A172 (cell line): ENCODE measurements at places on chromosomes 1 and 21.

DNA sequence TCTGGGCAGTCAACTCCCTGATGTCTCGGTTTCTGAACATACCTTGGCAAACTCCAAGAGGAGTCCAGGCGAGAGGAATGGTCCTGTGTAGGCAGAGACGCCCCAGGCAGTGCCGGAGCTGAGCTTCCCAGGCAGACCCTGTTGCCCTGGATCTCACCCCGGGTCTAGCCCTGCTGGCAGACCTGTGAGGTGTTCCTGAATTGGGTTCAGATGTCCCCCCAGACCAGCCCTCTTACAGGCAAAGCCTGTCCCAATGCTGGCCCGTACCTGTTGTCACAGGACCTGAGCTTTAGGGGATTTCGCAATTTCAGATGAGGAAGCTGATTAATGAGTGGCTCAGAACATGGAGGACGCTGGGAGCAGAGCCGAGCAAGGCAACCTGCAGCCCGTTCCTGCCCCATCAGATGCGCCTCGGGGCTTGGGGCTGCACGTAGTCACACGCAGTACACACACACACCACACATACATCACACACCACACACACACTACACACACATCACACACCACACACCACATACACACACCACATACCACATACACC, 38.5 kb upstream of the PDE9A start:
- no peak for DNase-seq

GRCh38 chr1:53769780-53770179, 30.8 kb upstream of the GLIS1 start:
- no peak for DNase-seq

GRCh38 chr1:243596431-243597062, 253.5 kb downstream of the AKT3 start:
- peak; percentile 82 for DNase-seq

DNA sequence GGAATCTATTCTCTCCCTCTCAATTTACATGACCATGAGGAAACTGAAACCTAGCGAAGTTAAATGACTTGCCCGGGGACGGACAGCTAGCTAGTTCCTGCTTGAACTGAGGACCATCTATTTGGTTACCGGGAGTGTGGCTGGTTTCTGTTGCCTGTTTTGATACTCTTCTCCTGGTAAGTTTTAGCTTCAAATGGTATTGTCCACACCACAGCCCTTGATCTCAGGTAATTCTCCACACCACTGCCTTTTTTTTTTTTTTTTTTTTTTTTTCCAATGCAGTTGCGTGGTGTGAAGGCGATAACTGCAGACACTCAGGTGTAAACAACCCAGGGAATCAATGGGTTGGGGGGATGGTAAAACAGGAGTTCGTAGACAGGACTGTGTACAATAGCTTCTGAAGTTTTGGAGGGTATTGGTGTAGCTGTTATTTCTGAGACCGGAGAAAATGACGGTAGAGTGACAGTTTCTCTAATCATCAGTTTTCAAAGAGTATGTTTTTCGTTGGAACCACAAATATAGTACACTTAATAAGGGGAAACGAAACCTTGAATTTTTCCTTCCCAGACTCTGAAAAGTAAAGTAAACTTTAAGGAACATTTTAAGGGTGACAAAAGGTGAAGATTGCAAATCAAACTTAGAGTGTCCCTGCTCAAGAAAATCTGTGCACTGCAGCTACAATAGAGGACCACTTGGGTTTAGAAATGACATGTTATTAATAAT, 125.3 kb upstream of the CACYBP start:
- DNase-seq: no peak

- no peak for DNase-seq
Observed at GRCh38 chr1:116806245-116806644, 52.0 kb downstream of the CD2 start.

- DNase-seq: no peak
Observed at GRCh38 chr1:54570161-54570560, 22.1 kb downstream of the ACOT11 start.

DNA sequence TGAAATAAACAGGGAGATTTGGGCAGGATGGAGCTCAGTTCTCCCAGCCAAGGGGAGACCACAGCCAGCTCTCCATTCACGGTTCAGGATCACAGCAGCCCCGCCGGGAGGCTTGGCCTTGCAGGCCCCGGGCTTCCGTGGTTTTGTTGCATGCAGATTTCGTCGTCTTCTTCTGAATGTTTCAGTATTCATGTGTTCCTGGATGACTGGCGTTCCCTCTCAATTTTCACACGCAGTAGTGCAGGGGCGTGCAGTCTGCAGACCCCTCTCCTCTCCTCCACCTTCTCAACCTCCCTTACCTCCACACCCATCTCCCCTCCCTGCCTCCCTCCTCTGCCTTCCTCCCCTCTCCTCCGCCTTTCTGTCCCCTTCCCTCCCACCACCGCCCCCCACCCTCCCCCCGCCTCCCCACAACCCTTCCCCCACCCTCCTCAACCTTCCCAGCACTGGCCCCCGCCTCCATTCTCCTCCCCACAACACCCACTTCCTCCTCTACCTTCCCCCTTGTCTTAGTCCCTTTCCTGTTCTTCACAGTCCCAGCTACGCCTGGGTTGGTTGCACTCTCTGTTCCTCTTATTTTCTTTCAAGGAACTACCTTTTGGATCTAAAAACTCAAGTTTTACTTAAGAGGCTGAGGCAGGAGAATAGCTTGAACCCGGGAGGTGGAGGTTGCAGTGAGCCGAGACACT, 8.4 kb upstream of the SLC19A1 start:
- no peak for DNase-seq

DNA sequence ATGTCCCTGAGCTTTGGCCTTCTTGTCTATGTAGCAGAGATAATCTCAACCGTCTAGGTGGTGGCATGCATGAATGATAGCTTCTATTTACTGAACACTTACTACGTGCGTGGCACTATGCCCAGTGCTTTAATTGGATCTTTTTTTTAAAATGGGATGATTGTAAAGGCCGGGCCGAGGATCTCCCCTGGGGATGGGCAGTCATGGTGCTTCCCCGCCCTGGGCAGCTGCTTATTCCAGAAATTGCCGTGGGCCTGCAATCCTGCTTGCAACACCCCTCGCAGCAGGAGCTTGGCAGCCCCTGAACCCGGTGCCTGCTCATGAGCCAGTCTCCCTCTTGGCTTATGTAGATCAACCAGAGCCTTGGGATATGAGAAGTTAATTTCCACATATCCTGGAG, 360.7 kb downstream of the CAMTA1 start:
- DNase-seq: no peak

GRCh38 chr21:33080776-33081175, 10.8 kb downstream of the OLIG1 start:
- DNase-seq: no peak

DNA sequence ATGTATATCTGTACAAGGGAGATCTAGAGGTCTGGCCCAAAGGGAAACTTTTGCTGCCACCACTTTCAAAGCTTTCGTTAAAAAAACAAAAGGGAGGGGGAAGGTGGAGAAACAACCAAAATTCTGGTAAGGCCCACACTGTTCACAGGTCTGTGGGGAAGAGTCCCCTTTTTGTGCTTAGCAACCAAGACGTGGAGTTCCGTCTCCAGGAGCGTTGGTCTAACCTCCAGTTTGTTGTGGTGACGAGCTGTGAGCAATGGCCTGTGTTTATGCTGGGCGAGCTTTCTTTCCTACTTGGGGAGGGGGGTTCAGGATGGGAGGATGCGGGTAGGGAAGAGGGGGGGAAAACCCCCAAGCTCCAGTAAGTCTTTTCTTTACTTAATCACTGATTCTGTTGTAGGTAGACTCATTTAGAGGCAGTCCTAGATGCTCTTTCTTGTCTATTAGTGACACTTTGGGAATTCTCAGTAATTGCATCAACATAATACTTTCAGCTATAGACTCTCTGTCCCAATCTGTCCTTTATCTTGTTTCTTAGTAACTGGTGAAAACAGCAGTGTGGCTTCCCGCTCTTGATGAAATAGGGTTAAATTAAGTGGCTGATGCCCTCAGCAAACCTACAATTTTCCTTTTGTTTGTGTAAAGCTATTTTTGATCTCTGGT, 1.5 kb downstream of the HIPK1 start:
- DNase-seq: no peak

DNA sequence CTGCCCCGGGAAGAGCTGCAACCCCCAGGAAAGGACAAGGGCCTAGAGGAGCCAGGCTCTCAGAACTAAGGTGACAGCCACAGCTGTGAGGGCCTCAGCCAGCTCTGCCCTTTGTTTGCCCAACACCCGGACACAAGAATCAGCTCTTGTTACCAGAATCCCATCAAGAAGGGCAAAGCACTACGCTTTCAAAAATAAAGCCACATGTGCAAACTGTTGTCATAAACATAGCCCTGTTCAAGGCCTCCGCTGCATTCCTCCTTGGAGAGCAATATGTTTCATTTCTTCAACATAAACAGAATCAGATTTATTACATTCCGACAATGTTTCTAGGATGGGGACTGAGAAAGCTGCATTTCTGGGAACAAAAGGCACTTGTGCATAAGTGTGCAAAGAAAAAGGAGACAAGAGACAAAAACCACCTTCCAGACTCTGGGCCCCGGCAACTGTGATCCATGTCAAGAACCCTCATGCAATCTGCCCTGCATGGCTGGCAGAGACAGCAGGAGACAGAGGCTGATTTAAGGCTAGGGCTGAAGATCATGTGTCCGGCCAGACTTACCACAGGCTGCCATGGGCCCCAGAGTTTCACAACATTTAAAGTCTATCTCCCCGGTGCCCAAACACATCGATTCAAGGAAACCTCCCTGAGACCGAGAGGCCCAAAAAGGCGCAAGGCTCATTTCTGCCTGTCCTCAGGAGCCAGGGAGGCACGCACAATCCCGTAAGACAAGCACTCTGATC, 71.0 kb downstream of the SSBP3 start:
- no peak for DNase-seq

- DNase-seq: no peak
Observed at GRCh38 chr1:64679177-64679576, 65.7 kb upstream of the RAVER2 start.

DNA sequence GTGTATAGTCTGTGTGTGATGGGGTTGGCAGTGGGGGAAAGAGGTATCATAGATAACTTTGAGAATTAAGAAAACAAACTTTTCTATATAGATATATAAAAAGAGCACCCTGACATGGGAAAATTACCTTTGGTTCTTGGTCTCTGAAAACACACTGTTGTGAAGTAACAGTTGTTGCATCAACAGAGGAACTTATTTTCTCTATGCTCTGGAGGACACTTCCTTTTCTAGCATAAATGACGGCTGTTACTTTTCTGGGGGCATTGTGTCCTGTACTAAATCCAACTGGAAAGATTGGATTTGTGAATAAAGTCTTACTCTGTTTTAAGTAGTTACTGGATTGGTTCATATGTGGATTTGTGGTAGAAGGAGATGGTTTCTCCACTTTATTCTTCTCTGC, 12.6 kb downstream of the LRIF1 start:
- DNase-seq: no peak

- DNase-seq: no peak
Observed at GRCh38 chr1:74818661-74819456, 85.9 kb downstream of the TYW3 start.

DNA sequence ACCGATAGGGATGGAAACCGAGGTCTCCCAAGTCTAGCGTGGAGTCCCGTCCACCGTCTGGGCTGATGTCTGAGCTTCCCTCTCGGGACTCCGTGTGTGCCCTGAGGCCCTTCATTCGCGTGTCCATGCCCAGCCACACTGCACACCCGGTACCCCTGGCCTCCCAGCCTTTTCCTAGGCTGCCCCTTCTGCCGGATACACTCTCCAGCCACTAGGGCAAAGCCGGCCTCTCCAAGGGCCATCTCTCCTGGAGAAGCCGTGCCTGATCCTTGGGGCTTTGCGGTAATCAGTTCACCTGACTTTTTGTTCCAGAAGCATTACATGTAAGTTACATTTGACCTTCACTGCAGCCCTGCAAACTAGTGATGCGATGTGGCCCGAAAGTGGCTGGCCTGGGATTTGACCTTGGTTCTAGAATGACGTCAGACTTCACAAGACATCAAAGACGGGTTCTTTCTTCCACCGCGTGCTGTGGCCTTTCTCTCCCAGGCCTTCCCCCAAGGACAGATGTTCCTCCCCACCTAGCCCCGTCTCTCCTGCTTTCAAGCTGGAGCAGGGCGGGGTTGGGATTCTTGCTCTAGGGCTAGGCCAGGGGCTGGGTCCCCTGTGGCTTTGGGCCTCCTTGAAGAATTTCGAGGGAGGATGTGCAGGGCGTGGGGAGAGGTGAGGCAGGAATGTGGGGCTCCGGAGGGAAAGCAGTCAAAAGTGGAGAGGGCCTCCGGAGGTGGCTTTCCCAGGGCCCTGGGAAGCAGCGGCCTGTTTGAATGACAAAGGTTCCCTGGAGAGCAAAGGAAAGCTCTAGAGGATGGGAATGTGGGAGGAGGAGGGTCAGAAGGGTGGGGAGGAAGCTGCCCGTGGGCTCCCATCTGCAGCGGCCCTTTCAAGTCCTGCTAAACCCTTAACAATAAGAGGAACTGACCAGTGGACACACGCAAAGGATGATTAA, 49.7 kb upstream of the SLC2A1 start:
- DNase-seq: no peak

DNA sequence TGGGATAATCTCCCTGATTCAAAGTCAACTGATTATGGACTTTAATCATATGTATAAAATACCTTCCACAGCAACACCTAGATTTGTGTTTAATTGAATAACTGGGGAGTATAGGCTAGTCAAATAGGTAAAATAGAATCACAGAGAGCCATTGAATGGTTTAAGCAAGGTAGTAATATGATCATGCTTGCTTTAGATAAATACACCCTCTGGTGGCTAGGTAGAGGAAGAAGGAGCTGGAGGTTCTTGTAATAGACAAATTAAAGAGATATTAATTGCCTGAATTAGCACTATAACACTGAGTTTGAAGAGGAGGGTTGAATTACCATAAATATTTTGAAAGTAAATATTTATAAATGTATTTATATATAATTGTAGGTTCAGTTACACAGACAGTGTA, 40.3 kb downstream of the DIRAS3 start:
- DNase-seq: peak; percentile 19

- no peak for DNase-seq
Observed at GRCh38 chr1:156048663-156049258, 4.8 kb downstream of the UBQLN4 start.

- no peak for DNase-seq
Observed at GRCh38 chr1:38512789-38513188, 346.8 kb downstream of the RRAGC start.

- DNase-seq: no peak
Observed at GRCh38 chr1:218517459-218517858, 172.3 kb downstream of the TGFB2 start.

GRCh38 chr1:233897325-233898162, 6.9 kb upstream of the SLC35F3 start:
- no peak for DNase-seq

GRCh38 chr1:168488138-168488537, 55.7 kb downstream of the XCL2 start:
- DNase-seq: peak; percentile 41

DNA sequence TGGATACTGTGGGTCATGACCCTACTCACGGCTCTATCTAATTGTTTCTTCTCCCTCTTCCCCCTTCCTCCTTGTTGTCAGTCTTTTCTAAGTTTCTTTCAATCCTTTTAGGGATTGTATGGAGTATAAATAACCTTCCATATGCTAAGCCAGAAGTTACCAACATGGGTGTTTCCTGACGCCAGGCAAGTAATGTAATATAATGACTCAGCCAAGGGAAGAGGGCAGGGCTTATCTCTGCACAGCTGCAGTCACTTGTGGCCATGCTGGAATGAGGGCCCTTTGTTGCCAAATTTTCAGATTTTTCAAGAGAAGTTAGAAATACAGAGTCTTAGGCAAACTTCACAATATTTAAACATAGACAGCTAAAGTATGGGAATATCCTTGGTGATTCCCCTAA, 194.6 kb downstream of the ST6GALNAC3 start:
- peak; percentile 62 for DNase-seq

- DNase-seq: no peak
Observed at GRCh38 chr21:30233228-30234020, 17.5 kb upstream of the CLDN8 start.
